ENCODE measurements at places on chromosomes 7 and 10. TPM values are rescaled to one million over a fixed set of nuclear protein-coding genes. Genes with fewer than 3 reads are reported as not detected.

AS3MT gene
- 4.9 TPM for total RNA-seq

VSTM4 gene
- under 0.01 TPM for total RNA-seq

EBLN1 gene
- not detected for total RNA-seq

TACR2 gene
- not detected for total RNA-seq

NEUROD6 gene
- not detected for total RNA-seq

PTPN20 gene
- 1.1 TPM for total RNA-seq

DNAJC2 gene
- 16.6 TPM for total RNA-seq

CUZD1 gene
- total RNA-seq = 0.64 TPM

STARD3NL gene
- 54.7 TPM for total RNA-seq

SNCG gene
- total RNA-seq = 2.2 TPM

LIPM gene
- total RNA-seq = not detected

PTF1A gene
- total RNA-seq = not detected

MNX1 gene
- not detected for total RNA-seq

CASTOR2 gene
- total RNA-seq = 2.7 TPM

ELFN1 gene
- total RNA-seq = not detected

HTRA1 gene
- total RNA-seq = 121 TPM

FAM171A1 gene
- 7.2 TPM for total RNA-seq

BICC1 gene
- 1.9 TPM for total RNA-seq

ATP6V0E2 gene
- 4.3 TPM for total RNA-seq

C10orf53 gene
- not detected for total RNA-seq

HABP2 gene
- total RNA-seq = not detected

SLC13A4 gene
- not detected for total RNA-seq

GIMAP4 gene
- 2.2 TPM for total RNA-seq

RADIL gene
- total RNA-seq = not detected

ENKUR gene
- total RNA-seq = under 0.01 TPM
